ENCODE measurements at places on chromosomes 12 and 14.

DNA sequence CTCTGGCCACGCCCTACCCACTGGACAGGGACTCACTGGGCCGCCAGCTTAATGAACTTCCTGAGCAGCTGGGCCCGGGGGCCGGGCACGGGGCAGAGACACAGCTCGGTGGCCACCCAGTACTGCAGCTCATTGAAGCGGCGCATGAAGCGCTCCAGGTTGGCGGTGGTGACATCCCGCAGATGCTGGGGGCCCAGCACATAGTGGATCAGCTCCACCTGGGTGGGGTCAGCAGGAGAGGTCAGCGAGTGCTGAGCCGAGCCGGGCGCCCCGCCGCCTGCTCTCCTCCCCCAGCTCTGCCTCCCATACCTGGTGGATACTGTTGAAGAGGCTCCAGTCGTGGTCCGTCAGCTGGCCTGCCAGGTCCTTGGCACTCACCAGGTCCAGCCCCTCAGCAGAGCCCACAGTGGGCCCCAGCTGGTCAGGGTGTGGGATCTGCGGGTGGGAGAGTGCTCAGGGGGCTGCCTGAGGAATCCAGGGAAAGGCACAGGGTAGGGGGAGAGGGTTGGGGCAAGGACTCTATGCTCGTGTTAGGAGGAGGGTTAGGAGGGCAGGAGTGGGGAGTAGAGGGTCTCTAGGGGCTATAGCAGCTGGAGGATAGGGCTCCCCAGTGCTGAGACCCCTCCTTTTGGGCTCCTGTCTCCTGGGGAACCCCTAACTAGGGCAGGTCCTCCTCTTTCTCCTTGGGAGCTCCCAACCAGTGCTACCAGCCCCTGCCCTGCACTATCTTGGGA, 15.5 kb upstream of the ENDOU start:
- peaks cover 16% of the 10 kb centered on the region for H3K27me3 ChIP-seq
- peaks cover 26% of the 10 kb centered on the region for H3K4me1 ChIP-seq
- H3K36me3 ChIP-seq: no peaks in the 10 kb centered on the region
- no peak overlapping the region for H3K4me3 ChIP-seq
- no peak for DNase-seq

GRCh38 chr12:10635306-10635705, 21.9 kb upstream of the MAGOHB start:
- H3K27me3 ChIP-seq: peaks cover 2% of the 10 kb centered on the region
- H3K4me3 ChIP-seq: no peak overlapping the region
- no peak overlapping the region for H3K27ac ChIP-seq
- DNase-seq: no peak
- peaks cover 11% of the 10 kb centered on the region for H3K36me3 ChIP-seq

DNA sequence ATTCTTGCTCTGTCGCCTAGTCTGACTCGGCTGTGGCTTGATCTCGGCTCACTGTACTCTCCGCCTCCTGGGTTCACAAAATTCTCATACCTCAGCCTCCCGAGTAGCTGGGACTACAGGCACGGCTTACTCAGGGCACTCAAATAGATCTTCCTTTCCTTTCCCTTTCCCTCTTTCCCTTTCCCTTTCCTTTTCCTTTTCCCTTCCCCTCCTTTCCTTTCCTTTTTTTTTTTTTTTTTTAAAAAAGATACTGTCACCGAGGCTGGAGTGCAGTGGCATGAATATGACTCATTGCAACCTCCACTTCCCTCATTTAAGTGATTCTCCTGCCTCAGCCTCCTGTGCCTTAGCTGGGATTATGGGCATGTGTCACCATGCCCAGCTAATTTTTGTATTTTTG, 86.0 kb downstream of the AEBP2 start:
- H3K4me1 ChIP-seq: peaks cover 27% of the 10 kb centered on the region
- DNase-seq: no peak
- no peak overlapping the region for H3K4me3 ChIP-seq
- no peak overlapping the region for H3K27ac ChIP-seq
- no peaks in the 10 kb centered on the region for H3K27me3 ChIP-seq

- H3K4me3 ChIP-seq: no peak overlapping the region
- no peaks in the 10 kb centered on the region for H3K36me3 ChIP-seq
- no peaks in the 10 kb centered on the region for H3K27me3 ChIP-seq
- peaks cover 51% of the 10 kb centered on the region for H3K4me1 ChIP-seq
- no peak for DNase-seq
These were observed 7.6 kb upstream of the NR4A1 start for GRCh38 chr12:52043386-52044212.

DNA sequence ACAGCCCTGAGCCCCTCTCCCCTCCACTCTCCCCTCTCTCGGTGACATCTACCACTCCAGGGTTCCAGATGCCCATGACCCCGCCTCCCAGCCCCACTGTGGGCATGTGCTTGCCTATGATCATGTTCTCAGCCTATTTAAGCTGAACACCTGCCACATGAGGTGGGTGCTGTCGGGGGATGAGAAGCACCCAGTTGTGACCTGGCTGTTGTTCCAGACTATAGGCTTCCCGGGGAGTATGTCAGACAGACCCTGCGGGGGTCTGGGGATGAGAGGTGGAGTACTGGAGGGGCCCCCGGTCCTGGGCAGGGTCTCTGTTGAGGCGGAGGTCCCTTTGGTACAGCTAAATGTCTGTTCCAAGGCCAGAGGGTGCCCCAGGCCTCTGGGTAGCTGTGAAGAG, 6.0 kb downstream of the VSX2 start:
- peaks cover 70% of the 10 kb centered on the region for H3K27me3 ChIP-seq
- no peak overlapping the region for H3K4me3 ChIP-seq
- no peak for DNase-seq
- H3K4me1 ChIP-seq: peaks cover 13% of the 10 kb centered on the region

DNA sequence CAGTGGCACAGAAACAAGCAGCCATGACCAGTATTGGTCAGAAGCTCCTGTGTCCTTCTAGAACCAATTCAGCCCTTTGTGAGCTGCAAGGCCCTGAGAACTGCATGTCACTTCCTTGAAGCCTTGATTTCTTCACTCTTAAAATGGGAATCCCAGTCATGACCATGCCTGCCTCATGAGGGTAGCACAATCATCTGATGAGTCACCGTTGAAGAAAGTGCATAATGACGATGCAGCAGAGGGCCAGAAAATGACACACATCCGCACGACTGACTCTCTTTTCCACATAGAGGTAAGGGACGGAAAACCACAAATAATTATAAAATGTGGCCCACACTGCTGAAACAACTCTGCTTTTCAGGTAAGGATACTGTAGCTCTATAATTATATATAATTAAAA, 777.4 kb downstream of the BCL11B start:
- no peak overlapping the region for H3K4me3 ChIP-seq
- no peaks in the 10 kb centered on the region for H3K4me1 ChIP-seq
- no peak for DNase-seq
- no peaks in the 10 kb centered on the region for H3K36me3 ChIP-seq
- no peak overlapping the region for H3K27ac ChIP-seq

DNA sequence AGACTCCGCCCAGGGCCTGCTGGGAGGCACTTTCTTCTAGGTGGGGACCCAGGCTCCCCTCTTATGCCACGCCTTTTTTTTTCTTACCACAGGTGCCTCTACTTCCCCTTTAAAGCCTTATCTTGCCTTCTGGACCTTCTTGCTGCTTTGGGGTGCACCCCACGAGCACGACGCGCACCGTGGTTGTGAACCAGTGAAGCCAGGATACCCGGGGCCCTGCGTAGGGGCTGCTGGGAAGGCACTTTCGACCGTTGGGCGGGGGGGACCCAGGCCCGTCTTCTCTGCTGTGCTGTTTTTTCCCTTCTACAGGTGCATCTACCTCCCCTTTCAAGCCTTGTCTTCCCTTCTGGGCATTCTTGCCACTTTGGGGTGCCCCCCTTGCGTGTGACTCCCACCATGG, 305.4 kb downstream of the ALG10 start:
- DNase-seq: no peak
- H3K27me3 ChIP-seq: no peaks in the 10 kb centered on the region
- H3K27ac ChIP-seq: no peak overlapping the region
- H3K36me3 ChIP-seq: no peaks in the 10 kb centered on the region
- H3K4me1 ChIP-seq: no peaks in the 10 kb centered on the region

GRCh38 chr12:15977999-15978951, 67.1 kb downstream of the DERA start:
- H3K27me3 ChIP-seq: no peaks in the 10 kb centered on the region
- no peaks in the 10 kb centered on the region for H3K4me1 ChIP-seq
- DNase-seq: no peak
- H3K27ac ChIP-seq: no peak overlapping the region

GRCh38 chr12:64946132-64946829, 121.8 kb downstream of the TBC1D30 start:
- peaks cover 12% of the 10 kb centered on the region for H3K4me1 ChIP-seq
- DNase-seq: no peak
- peaks cover 7% of the 10 kb centered on the region for H3K27me3 ChIP-seq
- no peak overlapping the region for H3K4me3 ChIP-seq
- H3K36me3 ChIP-seq: no peaks in the 10 kb centered on the region
- no peak overlapping the region for H3K27ac ChIP-seq

DNA sequence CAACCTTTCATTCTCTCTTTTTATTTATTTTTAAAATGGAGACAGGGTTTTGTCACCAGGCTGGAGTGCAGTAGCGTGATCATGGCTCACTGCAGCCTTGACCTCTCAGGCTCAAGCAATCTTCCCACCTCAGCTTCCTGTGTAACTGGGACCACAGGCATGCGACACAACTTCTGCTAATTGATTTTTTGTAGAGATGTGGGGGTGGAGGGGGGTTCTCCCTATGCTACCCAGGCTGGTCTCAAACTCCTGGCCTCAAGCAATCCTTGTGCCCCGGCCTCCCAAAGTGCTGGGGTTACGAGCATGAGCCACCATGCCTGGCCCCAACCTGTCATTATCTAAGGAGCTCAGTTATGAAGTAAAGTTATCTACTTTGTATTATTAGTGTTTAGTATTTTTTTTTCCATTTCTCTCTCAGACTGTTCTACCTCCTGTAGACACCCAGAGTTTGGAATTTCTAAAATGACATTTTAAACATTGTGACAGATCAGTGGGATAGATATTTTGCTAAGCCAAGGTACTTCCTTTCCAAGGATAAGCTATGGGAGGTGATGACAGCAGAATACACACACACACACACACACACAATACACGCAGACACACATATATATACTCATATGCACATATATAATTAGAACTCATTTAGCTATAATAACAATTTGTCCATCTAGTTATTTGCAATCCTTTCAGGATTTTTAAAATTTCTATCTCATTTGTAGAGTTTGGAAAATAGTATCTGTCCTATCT, 2.1 kb upstream of the USP44 start:
- H3K36me3 ChIP-seq: peaks cover 15% of the 10 kb centered on the region
- H3K27me3 ChIP-seq: no peaks in the 10 kb centered on the region
- H3K4me3 ChIP-seq: peak overlapping the region; percentile 83
- H3K4me1 ChIP-seq: peaks cover 49% of the 10 kb centered on the region
- DNase-seq: peak; percentile 49
- H3K27ac ChIP-seq: peak overlapping the region; percentile 94

GRCh38 chr14:86038387-86039042, 508.6 kb downstream of the FLRT2 start:
- H3K36me3 ChIP-seq: no peaks in the 10 kb centered on the region
- no peaks in the 10 kb centered on the region for H3K27me3 ChIP-seq
- no peak overlapping the region for H3K27ac ChIP-seq
- H3K4me3 ChIP-seq: no peak overlapping the region

GRCh38 chr14:90294872-90295271, 36.9 kb downstream of the NRDE2 start:
- H3K27ac ChIP-seq: no peak overlapping the region
- no peaks in the 10 kb centered on the region for H3K27me3 ChIP-seq
- no peak overlapping the region for H3K4me3 ChIP-seq
- H3K36me3 ChIP-seq: peaks cover 27% of the 10 kb centered on the region

GRCh38 chr12:23528316-23528715, 421.2 kb downstream of the SOX5 start:
- H3K4me3 ChIP-seq: no peak overlapping the region
- no peaks in the 10 kb centered on the region for H3K27me3 ChIP-seq
- H3K4me1 ChIP-seq: no peaks in the 10 kb centered on the region
- no peak for DNase-seq
- H3K27ac ChIP-seq: no peak overlapping the region

GRCh38 chr12:124909831-124910560, 4.5 kb downstream of the UBC start:
- H3K36me3 ChIP-seq: peaks cover 42% of the 10 kb centered on the region
- no peak for DNase-seq
- H3K4me1 ChIP-seq: peaks cover 49% of the 10 kb centered on the region
- peak overlapping the region; percentile 25 for H3K27ac ChIP-seq

Data from activated CD8-positive, alpha-beta T cell treated with anti-CD3 and anti-CD28 coated beads, Interleukin-2, amount 10 ng/mL, durations not matched to agents 7 days and 5 days (primary cell).